ENCODE measurements at places on chromosomes 11 and 22.

DNA sequence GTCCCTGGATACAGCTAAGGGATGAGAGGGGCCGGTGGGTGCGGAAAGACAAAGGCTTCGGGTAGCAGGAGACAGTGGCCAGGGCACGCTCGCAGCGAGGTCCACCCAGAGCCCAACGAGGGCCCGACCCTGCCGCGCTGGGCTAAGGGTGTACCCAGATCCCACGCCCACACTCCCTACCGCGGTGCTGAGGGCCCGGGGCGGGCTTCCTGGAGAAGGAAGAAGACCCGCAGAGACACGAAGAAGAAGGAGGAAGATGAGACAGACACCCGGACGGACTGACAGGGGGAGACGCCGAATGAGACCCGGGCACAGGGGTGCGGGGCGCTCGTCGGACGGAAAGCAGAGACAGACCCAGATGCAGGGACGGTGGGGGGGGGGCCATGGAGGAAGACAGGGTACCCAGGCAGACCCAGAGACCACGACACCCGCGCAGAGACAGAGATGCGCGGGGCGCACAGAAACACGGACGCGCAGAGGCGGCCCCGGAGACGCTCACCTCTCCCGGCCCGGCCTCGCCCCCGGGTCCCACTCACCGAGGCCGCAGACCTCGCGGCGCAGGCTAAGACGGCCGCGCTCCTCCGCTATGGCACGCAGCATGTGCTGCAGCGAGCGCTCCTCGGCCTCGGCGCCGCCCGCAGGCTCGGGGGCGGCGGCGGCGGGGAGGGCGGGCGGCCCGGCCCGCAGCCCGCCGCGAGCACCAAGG lies 437 bp downstream of the KIAA0930 start:
- peak; percentile 57 for DNase-seq

DNA sequence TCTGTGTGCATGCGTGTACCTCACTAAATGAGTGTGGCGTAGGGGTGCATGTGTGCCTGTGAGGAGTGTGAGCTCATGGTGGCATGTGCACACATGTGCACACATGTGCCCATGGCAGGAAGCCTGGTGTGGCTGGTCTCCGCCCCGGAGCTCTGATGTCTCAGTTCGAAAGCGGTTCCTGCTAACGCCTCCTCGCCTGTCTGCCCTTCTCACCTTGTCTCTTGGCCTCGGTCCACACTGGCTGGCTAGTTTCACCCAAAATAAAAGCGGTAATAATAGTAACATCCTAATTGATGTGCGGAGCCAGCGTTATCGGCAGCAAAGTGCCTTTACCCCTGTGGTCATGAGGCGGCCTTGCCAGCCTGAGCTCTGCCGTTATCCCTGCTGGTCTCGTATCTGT lies 1190.4 kb downstream of the BRD1 start:
- no peak for DNase-seq

GRCh38 chr22:49976439-49977175 lies 16.0 kb downstream of the PIM3 start:
- peak; percentile 27 for DNase-seq

DNA sequence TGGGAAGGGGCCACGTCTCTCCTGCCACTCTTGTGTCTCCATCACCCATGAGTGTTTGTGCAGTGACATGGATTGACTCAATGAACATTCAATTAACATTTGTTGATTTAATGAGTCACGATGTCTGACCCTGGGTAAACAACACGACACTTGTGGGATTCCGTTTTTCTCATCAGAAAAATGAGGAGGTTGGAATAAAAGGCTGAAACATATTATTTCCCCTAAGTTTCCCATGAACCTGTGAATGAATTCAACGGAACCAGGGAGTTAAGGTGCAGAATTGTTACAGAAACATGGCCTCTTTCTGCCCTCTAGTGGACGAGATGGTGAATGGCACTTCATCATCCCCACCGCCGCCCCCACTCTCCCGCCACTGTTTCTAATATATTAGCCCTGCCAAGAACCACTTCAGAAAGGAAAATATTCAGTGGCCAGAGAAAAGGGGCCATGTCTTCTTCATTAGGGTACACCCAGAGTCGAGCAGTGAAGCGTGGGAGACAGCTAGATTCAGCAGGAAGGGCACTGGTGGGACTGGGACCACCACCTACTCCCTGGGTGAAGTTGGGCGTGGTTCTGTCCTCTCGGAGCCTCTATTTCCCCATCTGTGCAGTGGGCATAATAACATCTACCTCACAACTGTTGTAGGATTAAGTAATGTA lies 46.3 kb upstream of the SYT13 start:
- DNase-seq, result no peak
